ENCODE measurements at places on chromosomes 5 and 9. TPM values are rescaled to one million over a fixed set of nuclear protein-coding genes. Genes with fewer than 3 reads are reported as not detected.

The PCDHAC2 gene
- 0.48 TPM for total RNA-seq

The CDC42SE2 gene
- total RNA-seq = 36.6 TPM

The SPINK5 gene
- 5.6 TPM for total RNA-seq

The PDE4D gene
- 37.2 TPM for total RNA-seq

The TTC39B gene
- 10.6 TPM for total RNA-seq

The ZNF300 gene
- total RNA-seq = 8.5 TPM

The PPIC gene
- 26.8 TPM for total RNA-seq

The CCNH gene
- 57.4 TPM for total RNA-seq

The BTNL3 gene
- not detected for total RNA-seq

The INSL6 gene
- total RNA-seq = not detected

The CCDC180 gene
- 1.0 TPM for total RNA-seq

The MYOZ3 gene
- 4.6 TPM for total RNA-seq

The FABP6 gene
- total RNA-seq = not detected

The TNFSF15 gene
- 11.7 TPM for total RNA-seq

The TMCO6 gene
- total RNA-seq = 35.6 TPM

The GABRA6 gene
- total RNA-seq = not detected

The KLHL9 gene
- total RNA-seq = 26.8 TPM

The FOXD4L5 gene
- total RNA-seq = 0.04 TPM

The SRA1 gene
- total RNA-seq = 45.5 TPM

The TNFSF8 gene
- not detected for total RNA-seq

The ISOC1 gene
- 23.9 TPM for total RNA-seq

The SLC36A2 gene
- total RNA-seq = not detected

The SLC27A6 gene
- total RNA-seq = 1.2 TPM

The CTXN3 gene
- not detected for total RNA-seq

The SPATA31A7 gene
- not detected for total RNA-seq

The MARCHF3 gene
- 0.46 TPM for total RNA-seq

The TMEM215 gene
- total RNA-seq = not detected

The EGFLAM gene
- total RNA-seq = 3.5 TPM

The SLC4A9 gene
- total RNA-seq = not detected
